ENCODE measurements at places on chromosomes 5 and 9. TPM values are rescaled to one million over a fixed set of nuclear protein-coding genes. Genes with fewer than 3 reads are reported as not detected.

The PCA3 gene
- total RNA-seq, result 0.20 TPM

DNA sequence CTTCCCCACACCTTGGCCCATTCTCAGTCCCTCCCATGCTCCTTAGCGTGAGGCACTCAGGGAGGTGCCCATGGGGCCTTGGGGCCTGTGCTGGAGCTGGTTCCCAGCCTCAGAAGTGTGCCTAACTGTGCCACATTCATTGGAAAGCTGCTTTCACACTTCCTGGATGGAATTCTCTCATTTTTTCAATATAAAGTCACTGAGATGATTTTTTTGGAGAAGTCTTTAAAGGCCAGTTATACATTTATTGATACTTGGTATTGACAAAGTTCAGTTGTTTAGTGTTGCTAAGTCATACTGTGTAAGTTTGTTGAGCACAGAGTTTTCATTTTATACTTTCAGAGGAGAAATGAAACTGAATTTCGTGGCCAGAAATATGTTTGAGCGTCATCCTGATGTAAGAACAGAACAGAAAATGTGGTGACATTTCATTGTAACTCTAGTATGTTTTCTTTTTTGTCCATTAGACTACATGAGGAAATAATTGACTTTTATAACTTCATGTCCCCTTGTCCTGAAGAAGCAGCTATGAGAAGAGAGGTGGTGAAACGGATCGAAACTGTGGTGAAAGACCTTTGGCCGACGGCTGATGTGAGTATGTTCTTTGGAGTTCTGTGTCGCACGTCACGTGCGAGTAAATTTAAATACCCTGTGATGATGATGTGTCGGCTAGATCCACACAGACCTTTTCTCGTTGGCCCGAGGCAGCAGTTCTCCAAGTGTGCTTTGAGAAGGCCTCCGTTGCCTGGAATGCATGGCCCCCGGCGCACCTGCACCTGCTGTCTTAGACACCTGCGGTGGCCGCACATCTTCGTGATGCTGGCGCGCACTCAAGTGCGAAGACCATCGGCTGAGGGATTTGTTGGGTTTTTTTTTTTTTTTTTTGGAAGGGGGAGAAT is 24.1 kb downstream of the TENT4A start:
- no peak for DNase-seq

DNA sequence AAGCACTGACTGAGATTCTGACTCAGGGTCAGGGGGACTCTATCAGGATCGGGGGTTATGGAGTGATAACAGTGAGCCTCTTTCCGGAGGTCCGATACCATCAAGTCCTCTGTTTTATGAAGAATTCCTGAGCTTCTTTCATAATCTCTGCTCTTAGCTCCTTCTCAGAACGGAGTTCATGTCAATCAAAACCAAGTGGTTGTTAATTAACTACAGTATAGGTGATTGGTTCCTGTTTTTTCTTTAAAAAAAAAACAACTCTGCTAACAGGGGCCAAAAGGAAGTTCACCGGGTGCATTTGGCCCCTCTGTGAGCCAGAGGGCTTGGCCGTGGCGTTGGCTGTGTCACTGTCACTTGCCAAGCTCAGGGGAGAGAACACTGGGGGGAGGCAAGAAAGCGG is 4.0 kb downstream of the GFI1B start:
- DNase-seq, result no peak

DNA sequence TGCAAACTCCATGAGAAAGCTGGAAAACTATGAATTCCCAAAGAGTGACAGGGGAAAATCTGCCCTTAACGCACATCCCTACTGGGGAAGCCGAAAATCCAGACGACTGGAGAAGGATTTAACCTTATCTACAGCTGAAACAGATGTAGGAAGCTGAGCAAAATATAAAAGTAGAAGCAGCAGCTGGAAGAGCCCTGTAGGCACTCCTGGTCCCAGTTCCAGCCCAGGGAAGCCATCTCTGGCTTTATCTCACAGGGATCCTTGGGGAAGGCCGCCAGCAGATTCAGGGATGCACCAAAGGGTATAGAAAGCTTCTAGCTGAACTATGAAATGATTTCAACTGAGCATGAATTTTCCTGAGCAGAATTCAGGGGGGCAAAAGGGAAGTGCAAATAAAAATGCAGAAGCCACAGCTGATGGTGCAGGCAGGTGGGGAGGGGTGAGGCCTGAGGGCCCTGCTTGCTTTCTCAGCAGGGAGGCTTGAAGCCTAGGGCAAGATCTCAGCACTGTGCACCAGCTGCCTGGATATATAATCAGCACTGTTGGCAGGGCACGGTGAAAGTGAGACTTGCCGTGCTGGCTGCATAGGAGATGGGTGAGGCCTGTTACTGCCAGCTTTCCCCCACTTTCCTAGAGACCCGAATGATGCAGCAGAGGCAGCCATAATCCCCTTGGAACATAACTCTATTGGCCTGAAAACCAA is 2019.5 kb upstream of the NUDT12 start:
- no peak for DNase-seq

The GMCL2 gene
- not detected for total RNA-seq

GRCh38 chr9:129752900-129753729 is at the start of gene PTGES:
TSS of gene PTGES (minus strand) at chr9:129753042. CDS start at chr9:129753012, 30 bp downstream.
- DNase-seq, result peak; percentile 51

The ABO gene
- 0.22 TPM for total RNA-seq

The SELENOP gene
- total RNA-seq, result 51.4 TPM

The SLC34A1 gene
- total RNA-seq, result not detected

The TEK gene
- 108 TPM for total RNA-seq

- peak; percentile 84 for DNase-seq
Observed at GRCh38 chr5:177599731-177600507, at the start of gene B4GALT7. TSS of gene B4GALT7 (plus strand) at chr5:177600132. CDS start at chr5:177600211, 79 bp downstream.

- DNase-seq, result no peak
Observed at GRCh38 chr9:136576269-136576626, 30.4 kb upstream of the NOTCH1 start.

- DNase-seq, result peak; percentile 62
Observed at GRCh38 chr5:164475339-164475977, 970.0 kb downstream of the MAT2B start.
